ENCODE measurements at places on chromosomes 4 and X.

DNA sequence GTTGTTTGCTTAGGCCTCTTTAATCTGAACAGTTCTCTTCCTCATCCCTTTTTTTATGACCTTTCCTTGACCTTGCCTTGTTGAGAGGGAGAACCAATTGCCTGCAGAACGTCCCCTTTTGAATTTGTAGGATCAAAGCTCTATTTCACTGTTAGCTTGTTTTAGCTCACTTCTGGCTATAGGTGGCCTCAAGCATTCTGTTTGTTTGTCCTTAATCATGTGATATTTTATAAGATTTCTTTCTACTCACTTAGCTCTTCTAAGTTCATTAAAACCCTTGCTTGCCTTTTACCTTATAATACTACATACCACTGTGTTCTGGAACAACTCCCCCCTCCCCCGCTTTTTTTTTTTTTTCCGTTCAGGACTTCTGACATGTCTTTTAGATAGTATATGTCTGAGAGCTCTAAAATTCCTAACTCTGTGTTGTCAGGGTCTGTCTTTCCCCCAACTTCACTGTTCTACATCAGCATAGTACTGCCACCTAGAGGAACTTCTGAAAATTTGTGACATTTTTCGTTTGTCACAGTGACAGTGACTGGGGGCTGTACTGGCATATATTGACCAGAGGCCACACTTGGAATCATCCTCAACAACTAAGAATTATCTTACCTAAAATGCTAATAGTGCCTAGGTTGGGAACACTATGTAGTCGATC is 128.5 kb downstream of the LARP7 start:
- DNase-seq = no peak

GRCh38 chrX:149495573-149496071 is 9.5 kb downstream of the IDS start:
- DNase-seq = peak; percentile 78

DNA sequence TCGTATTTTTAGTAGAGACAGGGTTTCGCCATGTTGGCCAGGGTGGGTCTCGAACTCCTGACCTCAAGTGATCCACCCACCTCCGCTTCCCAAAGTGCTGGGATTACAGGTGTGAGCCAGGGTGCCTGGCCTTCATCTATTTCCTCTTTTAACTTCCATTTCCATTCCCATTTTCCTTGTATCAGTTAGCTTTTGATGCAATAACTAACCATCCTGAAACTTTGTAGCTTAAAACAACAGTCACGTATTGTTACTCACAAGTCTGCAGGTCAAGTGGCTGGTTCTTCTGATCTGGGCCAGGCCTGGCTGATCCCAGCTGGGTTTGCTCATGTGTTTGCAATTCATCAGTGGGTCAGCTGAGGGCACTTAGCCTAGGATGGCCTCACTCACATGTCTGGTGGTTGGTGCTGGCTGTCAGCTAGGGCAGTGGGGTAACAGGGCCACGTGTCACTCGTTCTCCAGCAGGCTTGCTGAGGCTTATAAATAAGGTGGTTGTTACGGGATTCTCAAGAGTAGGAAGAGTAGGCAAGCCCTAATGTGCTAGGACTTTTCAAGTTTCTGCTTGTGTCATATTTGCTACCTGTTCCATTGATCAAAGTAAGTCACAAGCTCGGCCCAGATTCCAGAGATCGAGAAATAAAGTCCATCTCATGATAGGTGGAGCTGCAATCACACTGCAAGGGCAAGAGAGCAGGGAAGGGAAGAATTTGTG is 88.2 kb downstream of the SOWAHB start:
- DNase-seq = no peak

DNA sequence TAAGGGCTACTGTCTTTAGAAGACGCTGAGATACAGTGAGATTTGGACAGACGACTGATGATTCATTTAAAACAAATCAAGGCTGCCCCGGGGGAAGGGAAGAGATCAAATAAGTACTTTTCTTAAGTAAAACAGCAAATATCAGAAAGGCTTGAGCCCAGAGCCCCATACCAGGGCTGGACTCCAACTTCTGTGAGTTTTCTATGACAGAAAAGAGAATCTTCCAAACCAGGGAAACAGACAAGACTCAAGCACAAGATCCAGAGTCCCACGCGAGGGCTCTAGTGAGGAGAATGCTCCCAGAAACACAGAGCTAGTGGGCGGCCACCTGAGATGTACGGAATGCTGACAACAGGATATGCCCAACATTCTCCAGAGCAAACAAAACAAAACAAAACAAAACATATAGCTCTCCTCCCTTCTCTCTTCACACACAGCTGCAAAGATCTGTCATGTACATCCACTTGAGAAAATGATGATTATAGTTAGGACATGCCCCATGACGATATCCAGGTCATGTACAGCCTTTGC is 13.1 kb downstream of the ACSL1 start:
- no peak for DNase-seq

DNA sequence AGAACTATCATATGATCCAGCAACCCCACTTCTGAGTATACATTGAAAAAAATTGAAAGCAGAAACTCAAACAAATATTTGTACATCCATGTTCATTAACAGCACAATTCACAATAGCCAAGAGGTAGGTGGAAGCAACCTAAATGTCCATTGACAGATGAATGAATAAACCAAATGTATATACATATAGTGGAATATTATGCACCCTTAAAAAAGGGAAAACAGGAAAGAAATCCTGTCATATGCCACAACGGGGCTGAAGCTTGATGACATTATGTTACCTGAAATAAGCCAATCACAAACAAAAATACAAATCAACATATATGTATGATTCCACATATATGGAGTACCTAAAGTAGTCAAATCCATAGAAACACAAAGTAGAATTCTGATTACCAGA is 68.0 kb downstream of the ZAR1 start:
- DNase-seq = no peak

- DNase-seq = no peak
Measured at GRCh38 chrX:40440866-40441265, 139.9 kb upstream of the ATP6AP2 start.

Data from vagina (tissue), 2 donors.